BJ (cell line): ENCODE measurements at places on chromosomes 12 and 14.

- no peak for DNase-seq
Observed at GRCh38 chr12:12823300-12823699, 10.2 kb downstream of the DDX47 start.

DNA sequence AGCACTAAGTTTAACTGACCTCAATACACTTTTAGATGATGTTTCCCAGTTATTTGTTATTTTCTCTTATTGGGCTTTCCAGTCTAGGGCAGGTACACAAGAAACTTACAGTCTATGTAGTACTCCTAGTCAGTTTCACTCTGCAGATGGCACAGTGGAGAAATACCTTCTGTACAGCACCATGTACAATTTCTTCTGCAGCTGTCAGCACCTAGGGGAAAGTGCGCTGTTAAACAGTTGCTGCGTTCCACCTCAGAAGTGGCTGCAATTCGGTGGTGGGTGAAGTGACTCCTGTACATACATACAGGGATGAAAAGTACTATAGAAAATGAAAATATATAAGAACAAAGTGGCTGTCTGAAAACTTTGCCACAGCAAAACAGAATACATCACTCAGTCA is 48.3 kb downstream of the NOVA1 start:
- no peak for DNase-seq

GRCh38 chr14:103136388-103137271 is 13.4 kb downstream of the TNFAIP2 start:
- DNase-seq, result no peak

GRCh38 chr14:103704708-103705107 is 10.5 kb downstream of the XRCC3 start:
- no peak for DNase-seq

DNA sequence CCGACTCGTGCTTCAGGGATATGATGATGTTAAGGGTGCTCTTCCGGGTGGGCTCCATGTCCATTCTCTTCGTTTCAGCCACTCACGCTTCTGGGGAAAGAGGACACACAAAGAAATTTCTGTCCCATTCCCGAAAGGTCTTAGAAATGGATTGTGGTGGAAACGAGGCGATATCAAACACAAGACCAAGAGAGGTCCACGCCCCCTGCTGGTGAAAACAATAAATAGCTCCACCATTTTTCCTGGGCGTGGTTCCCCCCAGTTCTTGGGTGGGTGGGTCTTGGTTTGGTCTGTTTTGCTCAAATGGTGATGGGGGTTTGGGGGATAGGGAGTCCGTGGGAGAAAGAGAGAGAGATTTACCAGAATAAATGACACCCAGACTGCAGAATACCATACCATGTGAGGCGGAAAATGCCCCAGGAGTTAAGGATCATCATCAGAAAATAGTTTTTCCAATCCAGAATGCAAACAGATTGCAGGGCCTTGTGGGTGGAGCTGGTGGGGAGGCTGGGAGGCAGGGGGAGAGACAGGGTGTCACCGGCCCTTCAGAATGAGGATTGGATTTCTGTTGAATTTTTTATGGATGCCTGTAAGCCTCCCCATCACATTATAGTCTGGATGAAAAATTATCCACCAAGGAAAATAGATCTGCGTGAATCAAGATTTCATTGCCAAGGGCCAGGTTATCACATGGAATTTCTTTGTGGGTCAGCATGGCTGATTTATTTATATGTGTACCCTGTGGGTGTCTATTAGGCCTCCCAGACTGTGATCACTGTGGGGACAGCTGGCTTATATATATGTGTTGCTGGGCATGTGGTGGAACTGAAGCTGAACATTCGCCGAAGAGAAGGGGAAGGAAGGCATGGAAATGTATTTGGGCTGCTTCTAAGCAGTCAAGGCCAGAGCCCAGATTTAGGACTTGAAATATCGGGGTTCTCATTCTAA is 55.8 kb downstream of the SRRM4 start:
- no peak for DNase-seq

DNA sequence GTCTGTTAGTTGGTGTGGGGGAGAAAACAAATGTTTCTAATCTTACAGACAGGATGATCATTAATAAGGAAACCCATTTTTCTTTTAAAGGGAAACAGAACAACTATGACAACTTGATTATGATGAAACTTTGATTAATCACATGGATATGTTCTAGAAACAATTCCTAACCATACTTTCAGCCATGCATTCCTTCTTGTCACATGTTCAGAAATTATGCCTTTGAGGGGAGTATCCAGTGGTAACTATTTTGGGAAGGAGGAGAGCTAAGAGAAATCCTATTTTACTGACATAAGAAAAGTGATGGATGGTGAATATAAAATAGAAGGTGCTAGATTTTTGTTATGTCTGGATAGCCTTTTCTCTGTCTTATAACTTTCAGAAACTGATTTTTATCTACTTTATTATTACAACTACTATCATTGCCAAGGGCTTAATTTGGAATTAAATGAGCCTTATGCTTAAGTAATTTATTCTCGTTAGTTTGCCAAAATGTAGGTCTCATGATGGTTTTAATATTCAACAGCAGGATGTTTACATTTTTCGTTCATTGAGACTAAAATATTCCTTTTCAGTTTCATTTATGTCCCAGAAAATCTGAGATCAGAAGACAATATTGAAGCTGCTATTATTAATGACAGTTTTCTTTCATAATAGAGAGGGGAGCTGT is 200.1 kb downstream of the TMTC2 start:
- no peak for DNase-seq

GRCh38 chr12:124623344-124624035 is 56.1 kb upstream of the NCOR2 start:
- DNase-seq, result no peak
